ENCODE measurements at places on chromosomes 7 and 10.

GRCh38 chr7:888081-889024 is 12.0 kb downstream of the GET4 start:
- DNase-seq, result no peak

DNA sequence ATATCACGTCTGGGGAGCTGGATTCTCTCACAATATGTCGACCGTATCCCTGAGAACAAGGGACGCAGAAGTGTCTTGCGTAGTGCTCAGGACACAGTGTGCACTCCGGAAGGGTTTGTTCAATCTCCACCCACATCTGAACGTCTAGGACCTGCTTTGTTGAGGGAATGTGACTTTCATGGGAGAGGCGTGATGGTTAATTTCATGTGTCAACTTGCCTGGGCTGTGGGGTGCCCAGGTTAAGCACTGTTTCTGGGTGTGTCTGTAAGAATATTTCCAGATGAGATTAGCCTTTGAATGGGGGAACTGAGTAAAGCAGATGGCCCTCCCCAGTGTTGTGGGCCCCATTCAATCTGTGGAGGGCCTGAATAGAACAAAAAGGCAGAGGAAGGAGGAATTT is 80.4 kb upstream of the SFMBT2 start:
- DNase-seq, result no peak

DNA sequence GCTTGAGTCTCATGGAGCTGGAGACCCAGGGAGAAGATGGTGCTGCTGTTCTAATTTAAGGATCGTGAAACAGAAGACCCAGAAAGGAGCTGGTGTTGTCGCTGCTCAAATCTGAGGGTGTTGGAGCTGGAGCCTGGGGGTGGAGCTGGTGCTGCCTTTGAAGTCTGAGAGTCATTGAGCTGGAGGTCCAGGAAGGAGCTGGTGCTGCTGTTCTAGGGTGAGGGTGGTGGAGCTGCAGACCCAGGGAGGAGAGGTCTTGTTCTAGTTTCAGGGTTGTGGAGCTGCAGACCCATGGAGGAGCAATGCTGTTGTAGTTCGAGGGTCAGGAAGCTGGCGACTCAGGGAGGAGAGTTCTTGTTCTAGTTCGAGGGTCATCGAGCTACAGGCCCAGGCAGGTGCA is 84.1 kb upstream of the ZNF479 start:
- DNase-seq, result no peak

GRCh38 chr10:8057636-8058273 is 3.3 kb downstream of the GATA3 start:
- DNase-seq, result no peak

DNA sequence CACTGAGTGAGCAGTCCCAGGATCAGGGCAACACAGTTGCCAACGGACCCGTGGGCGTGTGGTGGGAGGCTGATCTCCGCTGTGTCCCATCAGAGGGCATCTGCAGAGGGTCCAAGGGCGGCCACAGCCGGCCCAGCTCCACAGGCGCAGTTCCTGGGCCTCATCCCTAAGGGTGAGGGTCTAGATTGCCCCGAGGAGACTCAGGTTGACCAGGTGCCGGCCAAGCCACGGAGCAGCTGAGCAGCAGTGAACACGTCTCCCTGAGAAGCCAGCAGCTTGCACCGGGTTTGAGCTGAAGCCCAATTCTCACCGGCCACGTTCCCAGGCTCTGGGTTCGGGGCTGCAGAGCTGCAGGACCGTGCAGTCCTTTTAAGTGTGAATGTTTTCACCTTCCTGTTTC is 58.8 kb upstream of the ADGRA1 start:
- no peak for DNase-seq

All from activated CD8-positive, alpha-beta memory T cell treated with anti-CD3 and anti-CD28 coated beads, Interleukin-2, amount 50 U/mL, for 4 hours (primary cell).